ENCODE measurements at places on chromosomes 4 and X.

GRCh38 chrX:69073721-69074120 is 91.5 kb downstream of the PJA1 start:
- no peak for DNase-seq

DNA sequence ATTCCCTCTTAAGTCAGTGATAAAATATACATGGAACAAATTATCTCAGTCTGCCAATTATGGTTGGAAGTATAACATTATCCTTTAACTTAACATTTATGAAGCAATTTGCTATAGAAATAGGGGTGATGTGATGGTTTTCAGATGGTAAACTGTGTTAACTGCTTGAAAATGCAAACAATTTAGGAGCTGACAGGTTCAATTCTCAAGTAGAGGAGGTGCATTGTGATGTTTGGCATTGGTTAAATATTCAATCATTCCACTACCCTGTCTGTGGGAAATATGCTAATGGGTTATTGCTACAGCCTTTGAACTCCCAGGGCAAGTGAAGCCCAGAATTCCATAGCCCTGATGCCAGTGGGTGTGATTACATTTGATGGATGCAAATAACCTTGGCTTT is 243.4 kb upstream of the GK2 start:
- peak; percentile 89 for DNase-seq

DNA sequence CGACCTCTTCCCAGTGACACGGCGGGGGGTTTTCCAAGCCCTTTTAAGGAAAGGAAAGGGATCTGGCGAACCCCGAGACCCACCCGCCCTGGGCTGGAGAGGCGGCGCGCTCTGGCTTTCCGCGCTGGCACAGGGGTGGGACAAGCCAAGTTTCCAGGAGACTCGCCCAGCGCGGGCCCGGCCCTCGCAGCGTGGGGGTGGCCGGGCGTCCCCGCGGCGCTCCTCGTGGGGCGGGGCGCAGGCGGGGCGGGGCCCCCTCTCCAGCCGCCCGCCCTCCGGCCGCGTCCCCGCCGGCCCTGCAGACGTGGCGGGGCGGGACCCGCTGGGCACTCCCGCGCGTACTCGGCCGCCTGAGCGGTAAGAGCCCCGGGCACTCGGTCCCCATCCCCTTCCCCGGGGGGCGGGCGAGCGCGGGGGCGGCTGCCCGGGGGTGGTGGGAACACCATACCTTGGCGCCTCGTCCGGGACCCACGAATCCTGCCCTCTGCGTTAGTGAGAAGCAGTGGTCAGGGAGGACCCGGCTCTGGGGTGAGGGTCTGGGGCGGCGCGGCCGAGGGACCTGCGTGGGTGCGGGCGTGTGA is at the start of gene FAM114A1:
Gene FAM114A1, plus strand, starts transcription at position 329 of the 581 bp plus-strand sequence. CDS start 10,273 bp downstream, outside the sequence.
- peak; percentile 92 for DNase-seq

GRCh38 chrX:121854614-121854911 is 807.2 kb downstream of the GLUD2 start:
- no peak for DNase-seq

- no peak for DNase-seq
Observed at GRCh38 chrX:21427086-21427485, 52.9 kb downstream of the CNKSR2 start.

- no peak for DNase-seq
Observed at GRCh38 chr4:39320381-39321115, 45.6 kb downstream of the RFC1 start.

GRCh38 chr4:14810568-14810967 is 191.7 kb upstream of the CPEB2 start:
- no peak for DNase-seq

DNA sequence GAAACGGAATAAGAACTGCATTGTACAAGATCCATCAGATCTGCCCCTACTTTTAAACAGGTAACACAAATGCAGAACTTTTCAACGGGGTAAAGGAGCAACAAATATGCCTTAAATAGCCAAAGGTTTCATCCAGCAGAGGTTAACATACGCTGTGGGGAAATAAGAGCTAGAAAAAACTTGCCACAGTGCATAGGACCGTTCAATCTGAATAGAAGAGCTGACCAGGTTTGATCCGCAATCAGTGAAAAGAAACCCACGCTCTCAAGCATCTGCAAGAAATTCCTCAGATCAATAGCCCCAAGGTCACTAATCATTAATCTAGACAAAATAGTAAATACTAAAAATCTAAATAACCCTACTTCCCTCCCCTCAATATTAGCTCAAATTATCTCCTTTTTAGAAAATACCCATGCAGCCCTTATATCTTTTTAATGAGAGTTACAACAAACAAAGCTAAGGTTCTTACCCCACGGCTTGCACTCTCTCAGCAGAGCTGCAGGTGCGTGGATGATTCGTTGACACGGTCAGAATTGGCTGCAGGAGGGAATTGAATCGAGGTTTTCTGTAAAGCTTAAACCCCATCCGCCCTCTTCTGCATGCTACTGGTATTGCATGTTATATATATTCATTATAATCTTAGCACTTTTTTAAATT is at the start of gene TLR10:
Gene TLR10, minus strand, starts transcription at position 539 of the 657 bp plus-strand sequence. CDS start 7,400 bp downstream, outside the sequence.
- peak; percentile 38 for DNase-seq

DNA sequence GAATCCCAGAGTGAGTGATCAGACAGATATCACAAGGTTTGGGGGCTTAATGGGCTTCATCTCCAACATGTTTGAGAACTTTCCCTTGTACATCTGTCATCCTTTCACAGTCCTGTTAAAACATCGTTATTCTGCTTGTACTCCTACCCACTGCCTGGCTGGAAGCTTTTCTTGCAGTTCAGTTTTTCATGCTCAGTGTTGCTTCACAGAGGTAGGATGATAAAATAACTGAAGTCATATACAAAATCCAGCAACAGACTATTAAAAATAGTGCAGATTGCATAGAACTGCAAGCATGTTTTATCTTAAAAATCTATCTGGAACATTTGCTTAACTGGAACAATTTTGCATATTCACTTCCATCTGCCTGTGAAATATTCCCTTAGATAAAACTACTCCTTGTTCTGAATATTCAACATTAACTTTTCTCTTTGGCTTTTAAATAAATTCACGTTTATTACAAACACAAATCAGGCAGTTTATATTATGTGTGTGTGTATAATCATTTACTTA is 579.6 kb upstream of the IGFBP7 start:
- DNase-seq: no peak

- no peak for DNase-seq
Observed at GRCh38 chr4:173237152-173237551, 68.5 kb downstream of the GALNT7 start.

DNA sequence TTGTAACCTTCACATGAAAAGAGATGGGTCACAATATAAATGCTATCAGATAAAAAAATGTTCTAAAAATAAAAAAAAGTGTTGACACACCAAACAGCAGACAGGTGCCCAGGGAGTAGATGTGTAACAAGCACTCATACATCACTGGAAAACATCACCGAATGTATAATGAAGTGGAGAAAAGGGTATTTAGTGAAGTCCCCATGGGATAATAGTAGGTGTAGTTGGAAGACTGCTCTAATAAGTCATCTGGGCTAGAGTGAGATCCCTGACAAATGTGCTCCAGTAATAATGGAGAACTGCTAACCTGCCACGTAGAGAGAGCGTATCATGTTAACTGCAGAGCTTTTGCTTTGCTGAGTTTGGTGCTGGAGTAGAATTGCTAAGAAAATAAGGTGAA is 152.0 kb downstream of the GRIA2 start:
- no peak for DNase-seq

DNA sequence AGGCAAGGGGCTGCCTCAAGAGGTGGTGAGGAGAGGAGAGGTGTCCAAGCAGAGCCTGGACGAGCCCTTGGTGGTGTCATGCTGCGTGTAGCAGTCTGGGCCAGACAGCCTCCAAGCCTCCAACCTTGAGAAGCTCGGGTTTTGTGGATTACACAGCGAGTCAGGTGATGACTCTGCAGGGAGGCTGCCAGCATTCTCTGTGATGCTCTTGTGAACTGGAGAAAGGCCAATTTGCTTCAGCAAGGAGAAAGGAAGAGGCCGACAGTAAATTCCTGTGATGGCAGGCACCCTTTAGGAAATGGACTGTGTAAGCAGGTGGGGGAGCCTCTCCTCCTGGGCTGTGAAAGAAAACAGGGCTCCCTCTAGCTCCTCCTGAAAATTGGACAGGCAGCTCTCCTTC is 36.0 kb upstream of the CD99L2 start:
- no peak for DNase-seq

- DNase-seq: no peak
Observed at GRCh38 chrX:9231491-9231890, 197.6 kb upstream of the FAM9B start.

GRCh38 chr4:3364634-3365314 is 72.0 kb downstream of the RGS12 start:
- DNase-seq: no peak

DNA sequence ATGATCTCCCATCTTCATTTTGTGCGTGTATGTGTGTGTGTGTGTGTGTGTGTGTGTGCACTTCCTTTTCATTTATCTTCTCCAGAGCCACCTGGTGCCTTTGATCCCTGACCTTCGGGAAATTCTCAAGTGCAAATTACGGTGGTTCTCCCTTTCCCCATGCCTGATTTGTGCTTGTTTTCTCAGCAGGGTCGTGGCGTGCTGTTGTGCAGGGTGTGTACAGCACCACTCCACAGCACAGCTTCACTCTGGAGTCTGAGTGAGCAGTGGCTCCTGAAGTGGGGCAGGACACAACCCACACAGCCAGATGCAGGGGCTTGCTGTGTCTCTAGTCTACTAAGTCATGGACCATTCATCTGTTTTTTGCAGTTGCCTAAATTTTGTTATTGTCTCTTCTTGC is 114.2 kb upstream of the TBC1D9 start:
- no peak for DNase-seq

DNA sequence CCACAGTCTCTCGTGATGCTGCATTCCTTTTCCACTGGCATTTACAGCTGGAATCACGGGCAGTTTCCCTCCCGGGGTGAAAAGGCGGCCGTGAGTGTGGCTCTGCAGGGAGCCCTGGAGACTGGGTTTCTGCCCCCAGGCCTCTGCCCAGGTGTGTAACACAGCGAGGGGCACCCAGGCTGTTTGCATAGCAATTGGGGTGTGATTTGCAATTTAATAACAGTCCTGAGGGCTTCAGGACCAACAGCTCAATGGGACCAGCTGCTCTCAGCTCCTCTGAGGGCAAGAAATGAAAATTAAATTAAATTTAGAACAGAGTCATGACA is 99.0 kb upstream of the SHOX start:
- DNase-seq: no peak

DNA sequence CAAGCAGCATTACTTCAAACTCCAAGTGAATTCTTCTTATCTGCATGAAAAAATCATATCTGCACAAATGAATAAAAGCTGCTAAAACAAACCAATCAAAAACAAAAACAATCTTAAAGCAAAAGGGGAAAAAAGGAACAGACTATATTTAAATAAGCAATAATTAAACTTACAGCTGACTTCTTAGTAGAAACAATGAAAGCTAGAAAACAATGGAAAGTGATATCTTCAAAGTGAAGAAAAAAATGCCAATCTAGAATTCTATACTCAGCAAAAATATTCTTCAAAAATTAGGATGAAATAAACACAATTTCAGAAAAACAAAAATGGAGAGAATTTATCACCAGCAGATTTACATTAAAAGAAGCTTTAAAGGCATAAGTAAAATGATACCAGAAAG is 20.0 kb downstream of the STBD1 start:
- no peak for DNase-seq

- peak; percentile 77 for DNase-seq
Observed at GRCh38 chr4:145609481-145610427, 9.4 kb upstream of the MMAA start.

- DNase-seq: no peak
Observed at GRCh38 chr4:158754385-158755180, 14.2 kb upstream of the FNIP2 start.

DNA sequence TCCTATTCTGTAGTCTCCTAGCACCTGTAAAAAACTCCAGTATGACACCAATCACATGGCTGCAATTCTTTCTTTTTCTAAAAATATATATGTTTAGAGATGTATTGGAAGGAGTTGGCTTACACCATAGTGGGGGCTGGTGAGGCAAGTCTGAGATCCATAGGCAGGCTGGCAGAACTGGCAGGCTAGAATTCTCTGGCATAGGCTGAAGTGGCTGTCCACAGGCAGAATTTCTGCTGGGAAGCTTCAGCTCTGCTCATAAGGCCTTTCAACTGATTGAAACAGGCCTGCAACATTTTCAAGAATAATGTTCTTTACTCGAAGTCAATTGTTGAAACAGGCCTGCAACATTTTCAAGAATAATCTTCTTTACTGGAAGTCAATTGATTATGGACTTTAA is 37.0 kb downstream of the FGF2 start:
- no peak for DNase-seq

DNA sequence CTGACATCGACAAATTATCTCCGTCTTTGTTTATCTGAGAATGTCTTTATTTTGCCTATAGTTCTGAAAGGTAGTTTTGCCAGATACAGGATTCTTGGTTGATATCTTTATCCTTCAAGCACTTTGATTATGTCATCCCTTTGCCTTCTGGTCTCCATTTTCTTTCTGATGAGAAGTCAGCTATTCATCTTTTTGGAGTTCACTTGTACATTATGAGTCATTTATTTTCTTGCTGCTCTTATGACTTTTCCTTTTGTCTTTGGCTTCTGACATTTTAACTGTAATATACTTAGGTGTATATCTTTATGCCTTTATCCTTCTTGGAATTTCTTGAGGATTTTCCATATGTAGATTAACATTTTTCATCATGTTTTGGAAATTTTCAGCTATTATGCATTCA is 51.4 kb downstream of the SHROOM4 start:
- no peak for DNase-seq

GRCh38 chrX:111652719-111653118 is 28.3 kb upstream of the ALG13 start:
- no peak for DNase-seq

- DNase-seq: peak; percentile 24
Observed at GRCh38 chrX:110420771-110421499, 62.3 kb downstream of the RTL9 start.
